Glomerular endothelial cell (primary cell): ENCODE measurements at places on chromosomes 4 and X. TPM values are rescaled to one million over a fixed set of nuclear protein-coding genes. Genes with fewer than 3 reads are reported as not detected.

The ABLIM2 gene
- 0.29 and 0.99 TPM in 2 replicates for total RNA-seq

- no peak for DNase-seq
Observed at GRCh38 chr4:57064811-57065711, 45.1 kb downstream of the IGFBP7 start.

DNA sequence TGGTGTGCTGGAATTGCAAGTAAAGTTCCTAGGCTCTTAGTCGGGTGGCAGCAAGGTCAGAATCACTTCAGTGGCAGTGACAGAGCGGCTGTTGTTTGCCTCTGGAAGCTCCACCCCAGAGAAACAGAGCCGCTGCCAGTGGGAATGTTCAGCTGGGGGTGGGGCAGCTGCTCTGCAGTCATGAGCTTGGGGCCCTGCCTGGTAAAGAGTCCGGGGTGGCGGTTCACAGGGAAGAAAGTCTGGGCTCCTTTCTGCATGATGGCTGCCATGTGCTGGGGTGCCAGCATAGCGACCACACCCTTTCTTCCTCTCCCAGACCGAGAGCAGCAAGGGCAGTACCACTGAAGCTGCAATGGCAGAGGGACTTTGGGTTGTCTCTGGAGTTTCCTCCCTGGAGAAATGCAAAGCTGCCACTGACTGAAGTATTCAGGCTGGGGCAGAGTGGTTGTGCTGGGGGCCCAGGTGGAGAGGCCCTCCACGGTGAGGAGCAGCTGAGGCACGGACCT lies 108.8 kb upstream of the CENPE start:
- DNase-seq, result no peak

DNA sequence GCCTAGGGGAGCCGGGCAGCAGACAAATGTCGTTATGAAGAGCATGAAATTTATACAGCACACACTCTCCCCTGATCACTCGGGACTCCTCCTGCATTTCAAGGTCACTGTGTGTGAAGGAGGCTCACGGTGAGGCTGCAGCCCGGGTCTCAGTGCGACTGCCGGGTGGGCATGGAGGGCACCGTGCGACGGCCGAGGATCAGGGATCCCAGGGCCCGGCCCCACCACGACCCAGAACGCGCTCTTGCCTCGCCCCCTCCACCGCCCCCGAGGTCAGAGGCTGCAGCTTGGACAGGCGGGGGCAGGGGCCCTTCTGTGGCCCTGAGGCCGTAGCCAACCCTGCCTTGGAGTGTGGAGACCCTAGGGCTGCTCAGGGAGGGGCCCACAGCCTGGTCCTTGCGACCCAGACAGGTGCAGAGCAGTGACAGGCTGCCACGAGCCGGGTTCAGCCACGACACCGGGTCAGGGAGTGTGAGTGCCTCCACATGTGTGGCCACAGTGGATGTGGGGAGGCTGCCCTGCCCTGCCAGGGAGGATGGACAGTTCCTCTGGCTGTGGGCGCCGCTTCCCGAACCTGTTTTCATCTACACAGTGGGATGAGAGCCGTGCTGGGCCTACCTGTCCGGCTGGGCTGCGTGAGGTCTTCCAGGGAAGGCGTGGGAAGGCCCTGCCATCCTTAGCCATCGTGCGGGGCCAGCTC lies 89.3 kb upstream of the NKX1-1 start:
- DNase-seq, result no peak
